ENCODE measurements at places on chromosomes 7 and 10.

DNA sequence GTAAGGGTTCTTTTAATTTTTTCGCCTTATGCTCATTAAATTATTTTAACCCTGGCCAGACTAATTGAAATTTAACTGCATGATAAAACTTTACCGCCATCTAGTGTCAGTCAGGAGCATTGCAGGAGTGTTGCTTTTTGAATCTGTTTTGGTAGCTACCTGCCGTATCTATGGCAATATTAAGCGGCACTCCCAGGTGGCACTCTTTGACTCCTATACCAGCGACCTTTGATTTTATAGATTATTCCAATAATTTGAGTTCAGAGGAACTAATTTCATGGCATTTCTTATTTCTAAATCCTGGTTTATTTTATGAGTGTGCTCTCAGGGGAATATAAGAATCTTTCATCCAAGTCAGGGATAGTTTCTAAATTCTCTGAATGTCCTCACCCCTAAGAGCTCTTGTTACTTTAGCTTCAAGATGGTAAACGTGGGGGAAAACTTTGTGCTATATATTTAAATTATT lies 198.9 kb downstream of the REEP3 start:
- peak; percentile 47 for DNase-seq

GRCh38 chr7:115070311-115070710 lies 148.4 kb downstream of the MDFIC start:
- DNase-seq: no peak

DNA sequence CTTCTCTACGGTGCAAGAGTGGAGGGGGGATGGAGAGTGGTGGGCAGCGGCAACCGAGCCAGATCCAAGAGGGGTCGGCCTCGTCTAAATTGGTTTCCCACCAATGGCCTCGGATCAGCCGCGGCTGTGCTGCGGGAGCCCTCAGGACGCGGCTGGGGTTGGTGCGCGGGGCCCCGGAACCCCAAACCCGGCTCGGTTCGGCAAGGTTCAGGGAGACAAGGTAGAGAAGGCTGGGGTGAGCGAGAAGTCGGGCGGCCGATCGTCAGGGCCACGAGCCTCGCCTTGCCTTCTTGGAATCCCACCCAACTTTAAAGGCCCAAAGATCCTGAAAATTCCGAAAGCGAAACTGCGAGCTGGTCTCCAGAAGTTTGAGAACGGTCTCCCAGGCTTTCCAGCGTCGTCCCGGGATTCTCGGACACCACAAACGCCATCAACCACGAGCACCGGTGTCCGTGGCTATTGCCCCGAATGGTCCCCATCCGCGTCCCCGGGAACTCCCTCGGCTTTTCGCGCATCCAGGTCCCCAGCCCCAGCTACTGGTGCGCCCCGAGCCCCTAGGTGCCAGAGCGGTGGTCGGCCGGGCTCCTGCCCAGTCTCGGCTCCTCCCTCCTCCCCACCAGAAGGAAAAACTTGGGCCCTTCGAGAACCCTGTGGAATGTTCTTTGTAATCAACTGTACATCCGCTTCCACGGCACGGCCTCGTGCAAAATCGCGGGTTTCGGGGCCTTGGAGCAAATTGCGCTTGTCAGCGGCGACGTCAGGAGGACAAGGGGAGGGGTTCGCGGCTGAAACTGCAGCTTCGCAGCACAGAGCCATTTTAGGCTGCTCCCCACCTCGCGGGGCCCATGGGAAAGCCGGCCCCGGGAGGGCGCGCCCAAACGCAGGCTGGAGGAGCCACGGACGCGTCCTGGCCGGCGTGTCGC lies 3.2 kb downstream of the SFMBT2 start:
- DNase-seq: peak; percentile 76

- DNase-seq: no peak
Observed at GRCh38 chr7:95335093-95335492, 10.8 kb upstream of the PON1 start.

DNA sequence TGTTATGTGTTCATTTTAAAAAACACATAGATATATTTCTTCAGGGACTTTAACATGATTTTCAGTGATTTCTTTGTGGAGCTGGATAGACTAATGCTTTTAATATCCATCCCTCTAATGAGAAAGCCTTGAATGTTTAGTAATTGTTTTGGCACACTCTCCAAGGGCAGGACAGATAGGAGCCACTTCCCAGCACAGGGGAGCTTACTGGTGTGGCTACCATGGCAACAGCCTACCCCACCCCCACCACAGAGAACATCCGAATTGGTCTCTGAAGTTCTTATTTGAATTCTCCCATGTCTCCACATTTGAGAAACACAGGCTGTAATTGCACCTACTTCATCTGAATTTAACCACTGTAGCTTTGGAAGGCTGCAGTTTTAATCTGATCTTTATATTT lies 87.7 kb downstream of the PRKG1 start:
- no peak for DNase-seq

DNA sequence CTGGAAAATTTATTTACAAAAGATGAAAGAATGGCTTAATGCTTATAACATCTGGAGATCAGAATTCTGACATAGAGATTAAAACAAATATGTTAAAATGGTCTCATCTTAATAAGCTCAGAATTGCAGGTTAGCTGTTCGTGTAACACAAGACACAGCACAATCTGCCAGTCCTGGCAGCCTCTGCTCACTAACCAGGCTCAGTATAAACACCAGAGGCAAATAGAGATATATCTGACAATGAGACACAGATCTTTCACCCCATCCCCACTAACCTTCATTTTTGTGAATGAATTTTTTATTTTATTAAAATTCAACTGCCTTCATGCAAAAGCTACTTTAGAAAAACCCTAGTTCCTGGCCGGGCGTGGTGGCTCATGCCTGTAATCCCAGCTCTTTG lies 51.8 kb downstream of the RELN start:
- no peak for DNase-seq

DNA sequence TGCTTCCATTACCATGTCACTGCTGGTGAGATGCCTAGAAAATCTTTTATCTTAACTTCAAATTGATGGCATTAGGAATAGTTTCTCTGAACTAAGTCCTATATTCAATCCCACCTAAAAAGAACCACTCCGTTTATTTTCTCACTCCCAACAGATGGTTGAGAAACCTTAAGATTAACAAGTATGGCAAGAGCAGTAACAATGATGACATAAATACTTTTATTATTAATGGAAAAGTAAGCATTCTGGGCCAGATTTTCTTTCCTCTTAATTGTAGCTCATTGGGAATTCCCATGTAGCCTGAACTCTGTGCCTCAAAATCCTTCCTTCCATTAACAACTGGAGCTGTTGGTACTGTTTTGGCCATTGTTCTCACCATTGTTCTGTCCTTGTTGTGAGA lies 21.1 kb upstream of the FAM13C start:
- DNase-seq: no peak

- DNase-seq: no peak
Observed at GRCh38 chr7:117445206-117445605, 17.9 kb upstream of the ASZ1 start.

DNA sequence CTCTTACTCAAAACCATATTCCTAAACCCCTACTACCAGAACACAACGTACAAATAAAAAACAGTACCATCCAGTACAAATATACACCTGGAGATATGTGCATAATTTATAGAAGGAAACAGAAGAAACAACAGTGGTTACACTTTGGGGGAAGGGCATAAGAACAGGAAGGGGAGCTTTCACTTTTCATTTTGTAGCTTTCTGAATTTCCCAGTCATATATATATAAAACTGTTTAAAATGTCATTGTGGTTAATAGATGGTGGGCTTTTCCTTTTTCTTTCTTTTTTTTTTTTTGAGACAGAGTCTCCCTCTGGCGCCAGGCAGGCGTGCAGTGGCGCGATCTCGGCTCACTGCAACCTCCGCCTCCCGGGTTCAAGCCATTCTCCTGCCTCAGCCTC lies 47.2 kb downstream of the MALSU1 start:
- DNase-seq: peak; percentile 56

- DNase-seq: no peak
Observed at GRCh38 chr10:75987616-75988015, 556.2 kb downstream of the LRMDA start.

- no peak for DNase-seq
Observed at GRCh38 chr7:36131026-36131425, 22.0 kb upstream of the EEPD1 start.

GRCh38 chr7:33152087-33152486 lies 22.7 kb downstream of the BBS9 start:
- no peak for DNase-seq

DNA sequence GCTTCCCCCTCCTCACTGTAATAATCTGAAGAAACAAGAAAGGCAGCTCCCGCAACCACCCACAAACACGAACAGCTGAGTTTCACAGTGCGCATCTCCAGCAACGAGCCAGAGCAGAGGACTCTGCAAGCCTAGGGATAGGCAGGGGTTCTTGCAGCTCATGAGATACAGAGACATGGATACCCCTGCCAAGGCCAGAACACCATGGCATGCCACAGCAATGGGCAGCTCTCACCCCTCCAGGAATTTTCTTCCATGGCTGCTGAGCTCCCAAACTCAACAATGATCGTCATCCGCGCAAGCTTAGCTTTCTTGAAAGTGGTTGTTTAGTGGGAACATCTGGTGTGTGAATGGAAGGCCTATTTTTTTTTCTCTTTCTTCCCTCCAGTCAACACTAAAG lies 637.3 kb downstream of the SORCS3 start:
- DNase-seq: no peak

GRCh38 chr10:77578583-77579227 lies 58.9 kb downstream of the KCNMA1 start:
- no peak for DNase-seq

Measured in GM13976 (cell line).